Stimulated activated CD8-positive, alpha-beta memory T cell treated with anti-CD3 and anti-CD28 coated beads, Interleukin-7, amount 100 ng/mL, for 24 hours (primary cell): ENCODE measurements at places on chromosomes 2 and 18.

- no peak for DNase-seq
These were observed 131.5 kb upstream of the LRATD1 start for GRCh38 chr2:14501061-14501460.

GRCh38 chr2:231894566-231895380 lies 31.4 kb downstream of the NPPC start:
- DNase-seq: no peak

DNA sequence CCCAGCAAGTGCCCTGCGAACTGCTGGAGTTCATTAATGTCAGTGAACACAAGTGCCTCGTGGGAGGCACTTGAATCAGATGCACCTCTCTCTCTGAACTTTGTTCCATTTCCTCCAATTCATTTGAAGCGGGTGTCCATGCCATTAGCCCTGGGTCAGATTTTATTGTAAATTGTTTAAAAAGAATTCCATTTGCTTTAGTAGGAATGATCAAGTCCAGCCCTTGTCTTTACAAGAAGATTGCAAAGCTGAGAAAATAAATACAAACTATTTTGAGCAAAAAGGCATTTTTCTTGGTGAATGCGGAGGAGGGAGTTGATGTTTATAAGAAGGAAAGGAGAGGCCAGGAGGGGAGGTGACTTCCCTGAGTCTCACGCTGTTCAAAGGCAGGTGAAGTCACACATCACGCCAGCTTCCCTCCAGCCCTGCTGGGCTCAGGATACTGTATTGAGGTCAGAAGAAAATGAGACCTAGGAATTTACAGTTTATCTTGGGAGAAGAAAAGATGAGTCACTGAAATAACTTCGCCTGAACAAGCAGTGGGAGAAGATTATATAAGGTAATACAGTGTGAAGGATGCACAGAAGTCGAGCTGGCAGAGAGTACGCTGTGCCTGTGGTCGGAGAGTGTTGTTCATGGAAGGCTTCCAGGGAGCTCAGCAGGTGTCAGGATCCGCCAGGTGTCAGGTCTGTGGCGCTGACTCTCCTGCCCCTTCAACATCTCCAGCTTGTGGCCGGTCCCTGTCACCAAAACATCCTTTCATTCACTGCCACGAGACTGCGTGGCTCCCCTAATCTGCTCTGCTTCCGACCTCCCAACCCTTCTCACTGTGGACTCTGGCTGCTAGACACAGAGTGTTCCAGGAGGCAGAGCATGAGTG lies 36.5 kb downstream of the EFR3B start:
- no peak for DNase-seq

DNA sequence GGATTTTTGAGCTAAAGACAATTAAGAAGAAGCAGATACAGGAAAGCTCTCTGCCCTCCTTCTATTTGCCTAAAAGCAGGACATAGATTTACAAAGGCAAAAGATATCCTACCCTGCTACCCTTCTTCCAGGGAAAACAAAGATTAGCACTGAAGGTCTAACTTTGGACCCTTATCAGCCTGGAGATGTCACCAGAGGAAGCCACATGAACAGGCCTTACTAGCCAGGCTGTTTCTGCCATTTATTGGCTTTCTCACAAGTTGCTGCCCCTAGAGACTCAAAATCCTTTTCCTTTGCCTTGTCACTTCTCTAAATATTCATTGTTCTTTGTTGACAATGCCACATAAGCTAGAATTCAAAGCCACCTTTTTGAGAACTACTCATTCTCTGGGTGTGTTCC lies 147.3 kb downstream of the B3GNT2 start:
- DNase-seq: no peak

- DNase-seq: no peak
These were observed 10.8 kb upstream of the TAF4B start for GRCh38 chr18:26215247-26215970.

DNA sequence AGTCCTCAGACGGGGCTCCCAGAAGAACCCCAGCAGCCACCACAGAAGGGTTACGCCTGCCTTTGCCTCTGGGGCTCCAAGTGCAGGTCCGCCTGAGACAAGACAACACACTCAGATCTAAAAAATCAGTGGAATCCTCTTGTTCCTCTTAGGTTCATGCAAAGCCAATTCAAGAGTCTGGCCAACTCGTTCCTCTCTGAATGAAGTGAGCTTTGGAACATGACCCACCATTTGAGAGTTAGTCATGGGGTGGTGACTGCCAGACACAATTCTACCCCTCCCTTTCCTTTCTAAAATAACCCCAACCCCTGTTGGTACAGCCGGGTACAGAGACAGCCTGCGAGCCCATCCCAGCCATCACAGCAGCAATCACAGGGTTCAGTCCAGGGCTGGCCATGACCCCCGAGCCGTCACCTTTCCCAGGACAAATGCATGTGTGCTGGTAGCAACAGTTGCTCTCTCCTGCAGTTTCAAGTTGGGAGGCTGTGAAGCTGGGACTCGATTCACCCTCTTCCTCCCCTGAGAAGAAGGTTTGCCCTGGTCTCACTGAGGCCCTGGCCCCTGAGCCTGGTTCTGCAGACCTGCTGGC lies 183.1 kb upstream of the SH3BP4 start:
- no peak for DNase-seq

- DNase-seq: no peak
These were observed 4.9 kb upstream of the DUSP2 start for GRCh38 chr2:96150007-96150640.

DNA sequence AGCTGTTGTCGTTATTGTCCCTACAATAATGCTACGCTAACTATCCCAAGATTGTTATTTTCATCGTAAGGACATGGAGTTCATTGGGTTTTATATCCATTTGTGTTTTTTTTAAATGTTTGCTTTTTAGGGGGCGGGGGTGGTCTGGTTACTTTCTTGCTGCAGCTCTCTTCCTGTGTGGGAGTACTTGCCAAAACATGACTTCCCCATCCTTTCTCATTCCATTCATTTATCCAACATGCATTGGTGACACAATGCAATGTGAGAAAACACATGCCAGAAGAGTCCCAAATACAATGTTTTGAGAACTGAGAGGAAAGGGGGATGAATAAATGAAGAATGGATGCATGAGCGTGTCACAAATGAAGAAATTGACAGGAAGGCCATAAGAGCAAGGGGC lies 55.9 kb downstream of the E2F6 start:
- no peak for DNase-seq

DNA sequence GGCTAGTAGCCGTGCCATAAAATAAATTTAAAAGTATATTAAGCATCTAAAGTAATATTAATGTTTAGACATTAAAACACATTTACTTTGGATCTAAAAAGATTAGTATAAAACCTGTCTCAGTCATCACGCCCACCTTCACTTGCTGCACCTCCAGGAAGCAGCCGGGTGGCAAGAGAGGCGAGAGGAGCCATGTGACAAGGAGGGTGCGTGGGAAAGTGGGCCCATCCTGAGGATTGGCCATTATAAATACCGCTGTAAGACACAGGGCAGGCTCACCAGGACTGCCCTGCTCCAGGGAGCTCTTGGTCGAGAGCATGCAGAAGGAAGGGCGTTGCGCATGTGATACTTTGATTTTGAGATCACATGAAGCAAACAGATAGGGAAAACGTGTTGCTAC lies 34.4 kb upstream of the ALKAL2 start:
- no peak for DNase-seq

- DNase-seq: no peak
These were observed 300.0 kb downstream of the GBX2 start for GRCh38 chr2:235868224-235868623.

- no peak for DNase-seq
These were observed 36.8 kb downstream of the MYT1L start for GRCh38 chr2:2294183-2294690.

DNA sequence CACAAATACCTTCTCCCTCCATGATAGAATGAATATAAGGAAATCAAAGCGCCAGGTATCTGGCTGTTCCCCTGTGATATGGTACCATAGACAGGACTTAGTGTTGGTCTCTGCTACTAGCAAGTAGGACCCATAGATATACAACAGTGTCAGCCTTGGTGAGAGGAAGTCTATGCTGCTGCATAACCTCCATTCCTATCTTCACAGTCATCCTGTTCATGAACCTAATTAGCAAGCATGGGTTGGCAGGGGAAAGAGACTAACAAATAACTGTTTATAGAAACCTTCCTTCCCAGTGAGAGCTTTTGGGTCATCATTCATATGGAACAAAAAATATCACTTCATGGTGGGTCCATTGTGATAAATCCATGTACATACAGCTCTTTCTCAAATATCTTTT lies 188.9 kb upstream of the FAM98A start:
- DNase-seq: no peak

DNA sequence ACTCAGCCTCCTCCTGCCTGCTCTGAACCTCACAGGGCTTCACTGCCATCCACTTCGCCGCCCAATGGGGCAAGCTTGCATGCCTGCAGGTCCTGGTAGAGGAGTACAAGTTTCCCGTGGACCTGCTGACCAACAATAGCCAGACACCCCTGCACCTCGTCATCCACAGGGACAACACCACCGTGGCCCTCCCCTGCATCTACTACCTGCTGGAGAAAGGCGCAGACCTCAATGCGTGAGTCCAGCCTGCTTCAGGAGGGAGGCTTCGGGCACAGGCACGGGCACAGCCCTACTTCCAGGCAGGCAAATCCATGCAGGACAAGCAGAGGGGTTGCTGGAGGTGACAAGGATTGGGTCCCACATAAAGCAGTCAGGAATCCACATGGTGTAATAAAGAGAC lies 1.2 kb downstream of the ANKRD53 start:
- no peak for DNase-seq

GRCh38 chr2:19801367-19802080 lies 100.3 kb downstream of the TTC32 start:
- no peak for DNase-seq

- DNase-seq: no peak
These were observed 408.0 kb downstream of the LRATD1 start for GRCh38 chr2:15040429-15041084.

- DNase-seq: no peak
These were observed 116.8 kb downstream of the SPTBN1 start for GRCh38 chr2:54572636-54573536.

DNA sequence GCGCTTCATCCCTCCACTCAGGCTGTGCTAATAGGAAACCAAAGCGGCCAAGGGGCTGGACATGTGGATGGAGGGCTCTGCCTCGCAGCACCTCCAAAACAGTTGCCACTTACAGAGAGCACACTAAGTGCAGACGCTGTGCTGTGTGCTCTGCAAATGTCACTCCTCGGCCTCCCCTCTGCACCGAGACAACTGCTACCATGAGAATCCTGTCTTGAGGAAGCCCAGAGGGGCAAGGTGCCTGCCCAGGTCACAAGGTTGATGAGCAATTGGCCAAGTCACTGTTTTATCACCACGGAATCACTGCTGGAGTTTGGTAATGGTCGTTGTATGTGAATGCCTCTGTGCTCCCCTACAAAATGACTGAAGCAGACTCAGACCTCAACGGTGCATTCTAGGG lies 132.2 kb downstream of the SEPTIN10 start:
- no peak for DNase-seq

- DNase-seq: no peak
These were observed 147.8 kb downstream of the TMEM18 start for GRCh38 chr2:529424-529823.

GRCh38 chr18:31661965-31662364 lies 22.4 kb downstream of the B4GALT6 start:
- DNase-seq: no peak

DNA sequence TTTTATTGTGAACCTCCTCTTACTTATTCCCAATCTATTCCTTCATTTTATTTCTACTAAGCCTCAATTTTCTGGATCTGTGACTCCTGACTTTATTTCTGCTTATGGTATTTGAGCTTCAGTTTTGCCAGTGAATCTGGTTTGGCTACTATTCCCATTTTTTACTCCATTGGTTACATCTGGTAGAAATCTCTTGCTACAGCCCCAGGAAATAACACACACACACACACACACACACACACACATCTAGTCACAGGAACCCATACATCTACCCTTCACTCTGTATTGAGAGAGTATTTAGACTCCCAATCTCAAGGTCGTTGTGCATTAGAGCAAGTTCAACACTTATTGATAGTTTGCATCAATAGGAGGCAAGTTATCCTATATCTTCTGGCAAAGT lies 37.0 kb upstream of the GALNT5 start:
- no peak for DNase-seq

DNA sequence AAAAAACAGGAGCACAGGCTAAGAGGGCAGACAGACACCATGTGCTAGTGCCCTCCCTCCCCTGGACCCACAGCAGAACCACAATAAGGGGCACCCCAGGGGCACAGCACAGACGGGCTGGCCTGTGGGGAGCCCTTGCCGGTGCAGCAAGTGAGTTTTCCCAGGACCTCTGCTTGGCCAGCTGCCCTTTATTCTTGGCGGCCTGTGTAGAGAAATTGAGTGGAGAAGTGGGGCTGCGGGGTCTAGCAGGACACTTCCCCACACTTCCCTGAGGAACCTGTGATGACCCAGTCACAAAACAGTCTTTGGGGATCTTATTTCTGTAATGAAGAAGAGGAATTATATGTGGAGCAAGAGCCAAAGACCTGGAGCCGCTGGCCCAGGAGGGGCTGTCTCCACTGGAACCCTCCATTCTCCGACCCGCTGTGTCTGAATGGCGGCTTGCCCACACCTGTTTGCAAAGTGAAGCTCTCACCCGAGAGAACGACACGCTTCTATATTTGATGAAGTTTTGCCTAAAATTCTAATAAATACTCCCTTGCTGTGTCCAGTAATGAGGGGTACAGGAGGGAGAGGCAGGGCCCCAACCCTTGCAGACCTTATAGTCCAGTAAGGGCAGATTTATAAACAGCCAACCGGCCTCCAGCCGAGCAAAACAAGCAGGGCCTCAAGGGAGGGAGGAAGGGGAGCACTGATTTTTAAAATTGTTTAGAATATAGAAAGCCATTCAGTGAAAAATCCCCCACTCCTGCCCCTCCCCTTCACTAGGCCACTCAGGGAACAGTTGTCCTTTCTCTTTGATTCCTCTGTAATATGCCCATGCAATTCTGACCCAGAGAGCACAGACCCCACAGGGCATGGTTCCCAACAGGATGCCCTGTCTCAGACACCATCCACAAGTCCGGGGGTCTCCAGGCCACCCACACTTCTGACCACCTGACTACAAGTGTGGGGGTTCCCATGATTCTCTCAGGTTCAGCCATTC lies 44.7 kb upstream of the SNED1 start:
- DNase-seq: no peak

GRCh38 chr2:198762441-198762840 lies 695.3 kb downstream of the SATB2 start:
- no peak for DNase-seq
